ENCODE measurements at places on chromosomes 7 and 10.
A peak's percentile ranks its signal among the peaks of the same experiment; 100 is the strongest.

DNA sequence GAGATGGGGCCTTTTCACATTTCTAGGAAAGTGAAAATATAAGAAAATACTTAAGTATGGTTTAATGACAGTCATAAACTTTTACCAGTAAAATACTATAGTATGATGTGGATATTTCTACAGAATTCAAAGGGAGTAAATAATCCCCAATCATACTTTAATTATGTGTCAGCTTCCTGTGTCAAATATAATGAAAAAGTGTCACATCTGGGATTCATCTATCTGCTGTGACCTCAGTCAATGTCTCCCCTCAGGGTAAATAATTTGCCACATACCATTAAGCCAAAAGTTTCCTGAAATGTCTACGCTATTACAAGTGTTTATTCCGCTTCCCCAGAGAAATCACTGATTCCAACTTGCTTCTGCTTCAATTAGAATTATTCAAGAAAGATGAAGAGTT lies 110.5 kb downstream of the ITGA8 start:
- DNase-seq: no peak

- no peak for DNase-seq
Measured at GRCh38 chr10:124296813-124297788, 121.6 kb downstream of the OAT start.

DNA sequence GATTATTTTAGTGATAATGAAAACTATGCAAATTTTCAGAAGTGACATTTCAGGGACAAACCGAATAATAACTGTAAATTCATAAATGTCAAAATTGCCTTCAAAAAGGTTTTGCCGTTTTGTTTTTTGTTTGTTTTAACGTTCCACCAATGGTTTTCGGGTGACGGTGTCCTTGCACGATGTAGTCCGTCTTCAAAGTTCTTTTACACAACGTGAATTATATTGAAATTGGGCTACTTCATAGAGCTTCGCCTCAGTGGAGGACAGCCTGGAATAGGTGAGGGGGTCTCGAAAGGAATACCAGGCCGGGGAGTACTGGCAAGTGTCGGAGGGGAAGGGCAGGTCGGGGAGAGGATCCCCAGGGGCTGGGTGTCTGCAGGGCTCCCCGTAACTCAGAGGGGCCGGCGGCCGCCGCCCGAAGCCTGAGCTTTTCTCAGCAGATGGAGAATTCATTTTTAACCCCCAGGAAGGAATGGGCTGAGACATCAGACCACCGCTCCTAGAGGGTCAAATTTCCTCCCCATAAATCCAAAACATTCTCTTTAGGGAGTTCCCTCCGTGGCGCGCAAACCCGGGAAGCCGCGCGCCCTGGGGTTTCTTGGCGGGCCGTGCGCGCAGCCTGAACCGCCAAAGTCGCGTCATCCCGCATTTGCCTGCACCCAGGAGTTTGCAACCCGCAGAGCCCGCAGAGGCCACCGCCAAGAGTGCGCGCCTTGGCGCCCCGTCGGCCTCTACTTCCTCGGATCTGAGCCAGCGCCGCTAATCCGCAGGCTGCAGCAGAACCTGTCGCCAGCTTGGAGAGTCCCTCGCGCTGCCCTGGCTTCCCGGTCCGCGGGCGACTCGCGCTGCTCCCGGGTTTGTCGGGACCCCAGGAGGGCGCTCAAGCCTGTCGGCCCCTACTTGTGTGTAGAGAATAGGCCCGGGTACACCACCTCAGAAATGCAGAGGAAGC lies 17.3 kb upstream of the EVX1 start:
- no peak for DNase-seq

GRCh38 chr7:34486371-34486770 lies 171.6 kb upstream of the NPSR1 start:
- no peak for DNase-seq

GRCh38 chr10:29176845-29177832 lies 111.7 kb upstream of the LYZL1 start:
- no peak for DNase-seq

- peak; percentile 66 for DNase-seq
Measured at GRCh38 chr7:20172736-20173334, 44.3 kb downstream of the MACC1 start.

Data from NCI-H526 (cell line).